ENCODE measurements at places on chromosomes 4 and X.

DNA sequence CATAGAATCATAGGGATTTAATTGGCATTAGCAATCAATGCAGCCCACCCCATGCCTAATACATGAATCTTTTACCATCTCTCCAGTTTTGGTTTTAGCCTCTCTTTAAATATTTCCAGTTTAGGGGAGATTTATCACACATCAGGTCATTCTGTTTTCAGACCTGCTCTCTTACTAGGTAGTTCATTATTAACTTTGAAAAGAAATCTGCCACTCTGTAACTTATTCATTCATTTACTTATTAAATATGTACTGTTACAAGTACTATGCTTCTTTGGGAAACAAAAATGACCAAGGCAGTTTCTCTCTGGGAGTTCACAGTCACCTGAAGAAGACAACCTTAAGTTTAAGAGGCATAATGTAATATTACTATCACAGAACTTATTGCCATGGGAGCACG lies 62.1 kb downstream of the USO1 start:
- no peak for DNase-seq

DNA sequence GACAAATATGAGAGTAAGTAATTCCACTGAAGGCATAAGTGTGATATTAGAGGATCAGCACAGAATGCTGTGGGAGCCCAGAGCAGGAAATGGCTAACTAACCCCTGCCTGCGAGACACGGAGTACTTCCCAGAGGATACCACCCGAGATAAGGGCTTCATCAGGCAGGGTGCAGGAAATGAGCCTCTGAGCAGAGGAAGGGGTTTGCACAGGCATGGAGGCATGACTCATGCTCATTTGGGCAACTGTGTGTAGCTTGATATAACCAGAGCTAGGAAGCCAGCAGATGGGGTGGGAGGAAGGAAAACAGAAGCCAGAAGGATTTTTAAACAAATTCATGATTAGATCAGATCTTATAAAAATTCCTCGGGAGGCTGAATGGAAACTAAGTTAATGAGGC lies 70.0 kb upstream of the TSPAN5 start:
- no peak for DNase-seq

- no peak for DNase-seq
Measured at GRCh38 chrX:134294548-134294947, 57.6 kb downstream of the CCDC160 start.

- no peak for DNase-seq
Measured at GRCh38 chr4:119244832-119245231, 32.3 kb downstream of the USP53 start.

Data from NCI-H1092 (cell line).